Activated T-helper 1 cell treated with anti-CD3 and anti-CD28 coated beads, Interleukin-12 subunit alpha, Interleukin-12 subunit beta, Interleukin-2, Interleukin-4 antibody, amounts not matched to agents 30 ng/mL and 10 ng/mL and 1 ng/mL, durations not matched to agents 14 hours and 24 hours and 36 hours (primary cell): ENCODE measurements at places on chromosomes 6 and 20. TPM values are rescaled to one million over a fixed set of nuclear protein-coding genes. Genes with fewer than 3 reads are reported as not detected.
A peak's percentile ranks its signal among the peaks of the same experiment; 100 is the strongest.

Gene NKAIN2
- total RNA-seq, result not detected in 2 replicates

Gene LINC00237
- not detected in 2 replicates for total RNA-seq

Gene MYT1
- total RNA-seq, result not detected in 2 replicates

Gene LPIN3
- 1.1 and 1.4 TPM in 2 replicates for total RNA-seq

Gene ADTRP
- 10.6 and 13.4 TPM in 2 replicates for total RNA-seq

Gene BHLHE23
- not detected in 2 replicates for total RNA-seq

Gene KHDC1L
- not detected in 2 replicates for total RNA-seq

Gene C6orf52
- total RNA-seq, result 3.6 and 6.0 TPM in 2 replicates

Gene IRF4
- total RNA-seq, result 911 and 929 TPM in 2 replicates

- peaks cover 23% of the 10 kb centered on the region for H3K36me3 ChIP-seq
- no peaks in the 10 kb centered on the region for H3K27me3 ChIP-seq
- peaks cover 50% of the 10 kb centered on the region for H3K4me1 ChIP-seq
- peak overlapping the region; percentile 48 for H3K27ac ChIP-seq
These were observed 38.0 kb upstream of the FAM83D start for GRCh38 chr20:38888059-38888831.

DNA sequence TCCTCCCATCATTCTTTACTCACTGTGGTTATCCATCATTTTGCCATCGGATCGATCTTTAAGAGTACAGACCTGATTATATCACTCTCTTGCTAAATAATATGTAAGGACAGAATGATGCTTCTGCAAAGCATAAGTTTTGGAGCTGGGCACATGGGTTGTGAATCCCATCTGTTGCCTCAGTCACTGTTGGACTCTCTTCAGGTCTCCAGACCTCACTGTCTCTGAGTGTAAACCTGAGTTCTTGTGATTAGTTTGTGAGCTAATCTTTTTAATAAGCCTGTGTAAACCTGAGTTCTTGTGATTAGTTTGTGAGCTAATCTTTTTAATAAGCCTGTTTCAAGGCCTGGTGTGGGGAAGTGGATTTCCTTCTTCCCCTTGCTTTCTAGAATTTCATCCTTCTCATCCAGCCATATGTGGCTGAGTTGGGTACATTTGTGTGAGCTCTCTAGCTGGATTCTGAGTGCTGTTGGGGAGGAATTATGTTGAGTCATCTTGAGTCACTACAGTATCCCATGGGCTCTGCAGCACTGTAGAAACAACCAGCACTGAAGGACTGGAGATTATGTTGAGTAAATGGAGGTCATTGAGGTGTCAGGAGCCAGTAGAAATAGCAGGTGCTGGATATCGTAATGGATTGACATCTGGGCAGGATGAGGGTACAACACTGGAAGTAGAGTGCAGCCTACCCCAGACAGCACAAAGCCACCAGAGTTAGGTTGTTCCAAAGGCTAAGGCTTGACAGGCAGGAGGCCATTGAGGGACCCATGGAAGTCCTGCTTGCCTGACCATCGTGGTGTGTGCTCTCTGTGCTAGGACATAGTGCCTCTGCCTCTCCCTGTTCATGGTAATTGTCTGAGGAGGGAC is 52.4 kb downstream of the SCAND1 start:
- H3K27me3 ChIP-seq, result no peaks in the 10 kb centered on the region
- no peak for DNase-seq
- no peak overlapping the region for H3K4me3 ChIP-seq

- peaks cover 2% of the 10 kb centered on the region for H3K36me3 ChIP-seq
- H3K4me3 ChIP-seq, result peak overlapping the region; percentile 92
- H3K4me1 ChIP-seq, result peaks cover 50% of the 10 kb centered on the region
- H3K27me3 ChIP-seq, result peaks cover 6% of the 10 kb centered on the region
- no peak for DNase-seq
These were observed 9.8 kb upstream of the ELOVL5 start for GRCh38 chr6:53358440-53359094.

- peaks cover 91% of the 10 kb centered on the region for H3K4me1 ChIP-seq
- H3K27ac ChIP-seq, result peak overlapping the region; percentile 62
- DNase-seq, result no peak
- H3K4me3 ChIP-seq, result no peak overlapping the region
These were observed 506.0 kb upstream of the JARID2 start for GRCh38 chr6:14739827-14740226.

GRCh38 chr6:130396722-130397121 is 30.9 kb downstream of the TMEM200A start:
- H3K36me3 ChIP-seq, result peaks cover 8% of the 10 kb centered on the region
- peaks cover under 1% of the 10 kb centered on the region for H3K27me3 ChIP-seq
- H3K4me1 ChIP-seq, result peaks cover 11% of the 10 kb centered on the region
- peak overlapping the region; percentile 17 for H3K4me3 ChIP-seq

GRCh38 chr6:141830530-141830929 is 302.2 kb upstream of the GJE1 start:
- H3K27ac ChIP-seq, result no peak overlapping the region
- no peaks in the 10 kb centered on the region for H3K4me1 ChIP-seq
- H3K36me3 ChIP-seq, result no peaks in the 10 kb centered on the region
- no peak for DNase-seq
- H3K4me3 ChIP-seq, result no peak overlapping the region

GRCh38 chr6:17662585-17662984 is 44.1 kb downstream of the NUP153 start:
- no peak overlapping the region for H3K4me3 ChIP-seq
- H3K4me1 ChIP-seq, result peaks cover 52% of the 10 kb centered on the region
- H3K36me3 ChIP-seq, result peaks cover 61% of the 10 kb centered on the region
- DNase-seq, result no peak
- no peaks in the 10 kb centered on the region for H3K27me3 ChIP-seq

GRCh38 chr6:144106206-144106605 is 10.8 kb upstream of the SF3B5 start:
- no peak for DNase-seq
- no peaks in the 10 kb centered on the region for H3K36me3 ChIP-seq
- H3K27ac ChIP-seq, result no peak overlapping the region
- peaks cover 13% of the 10 kb centered on the region for H3K4me1 ChIP-seq
- H3K27me3 ChIP-seq, result peaks cover 7% of the 10 kb centered on the region

GRCh38 chr20:32064667-32065066 is 12.6 kb downstream of the HCK start:
- no peak for DNase-seq
- H3K4me1 ChIP-seq, result peaks cover 15% of the 10 kb centered on the region
- H3K36me3 ChIP-seq, result no peaks in the 10 kb centered on the region
- H3K4me3 ChIP-seq, result no peak overlapping the region

- H3K36me3 ChIP-seq, result no peaks in the 10 kb centered on the region
- no peaks in the 10 kb centered on the region for H3K4me1 ChIP-seq
- H3K27me3 ChIP-seq, result no peaks in the 10 kb centered on the region
- DNase-seq, result no peak
These were observed 257.2 kb upstream of the EPHA7 start for GRCh38 chr6:93676581-93676980.

- no peak overlapping the region for H3K27ac ChIP-seq
- no peak overlapping the region for H3K4me3 ChIP-seq
- peaks cover 4% of the 10 kb centered on the region for H3K4me1 ChIP-seq
- DNase-seq, result no peak
- H3K36me3 ChIP-seq, result no peaks in the 10 kb centered on the region
These were observed 182.7 kb upstream of the SALL4 start for GRCh38 chr20:51985013-51985415.

DNA sequence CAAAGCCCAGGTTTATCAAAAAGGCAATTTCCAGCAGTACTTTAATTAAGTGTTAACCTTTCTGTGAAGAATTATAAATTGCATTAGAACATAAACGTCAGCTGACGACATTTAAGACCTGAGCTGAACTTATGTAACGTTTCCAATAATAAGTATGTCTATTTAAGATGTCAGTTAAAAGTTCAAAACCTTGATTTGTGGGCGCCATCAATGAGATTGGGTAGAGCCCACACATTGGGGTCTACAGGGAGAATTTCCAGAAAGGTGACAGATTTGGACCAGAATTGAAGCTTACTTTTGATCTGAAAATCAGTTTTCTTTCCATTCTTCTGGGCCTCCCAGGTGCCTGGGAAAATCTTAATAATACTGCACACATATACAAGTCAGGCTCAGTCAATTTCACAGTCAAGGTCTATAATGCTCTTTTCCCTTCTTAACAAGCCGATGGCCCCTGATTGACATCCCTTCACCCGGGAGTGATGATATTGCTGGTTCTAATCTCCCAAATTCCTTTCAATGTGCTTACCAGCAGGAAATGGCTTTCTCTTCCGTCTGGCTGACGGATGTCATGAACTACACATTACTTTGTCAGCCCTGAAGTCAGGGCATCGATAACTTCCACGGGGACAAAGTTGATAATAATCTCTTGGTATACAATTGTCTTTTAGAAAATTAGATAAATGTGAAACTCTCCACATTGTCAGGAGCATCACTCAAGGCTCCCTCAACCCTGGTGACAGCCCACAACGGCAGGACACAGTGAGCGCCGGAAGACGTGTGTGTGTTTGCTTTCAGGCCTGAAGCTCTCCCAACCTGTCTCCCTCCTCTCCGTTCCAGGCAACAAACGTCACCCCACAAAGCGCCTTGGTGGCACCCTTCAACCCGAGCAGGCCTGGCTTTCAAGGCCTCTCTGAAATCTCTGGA is 396.5 kb upstream of the CNR1 start:
- no peaks in the 10 kb centered on the region for H3K27me3 ChIP-seq
- H3K27ac ChIP-seq, result no peak overlapping the region
- no peak for DNase-seq

- H3K4me3 ChIP-seq, result no peak overlapping the region
- H3K36me3 ChIP-seq, result peaks cover 6% of the 10 kb centered on the region
- H3K27me3 ChIP-seq, result no peaks in the 10 kb centered on the region
- H3K4me1 ChIP-seq, result peaks cover 14% of the 10 kb centered on the region
These were observed 28.1 kb downstream of the NCOA6 start for GRCh38 chr20:34797012-34797995.

GRCh38 chr6:125009578-125009977 is 47.3 kb downstream of the RNF217 start:
- no peak overlapping the region for H3K27ac ChIP-seq
- DNase-seq, result no peak
- H3K4me1 ChIP-seq, result no peaks in the 10 kb centered on the region
- H3K4me3 ChIP-seq, result no peak overlapping the region

DNA sequence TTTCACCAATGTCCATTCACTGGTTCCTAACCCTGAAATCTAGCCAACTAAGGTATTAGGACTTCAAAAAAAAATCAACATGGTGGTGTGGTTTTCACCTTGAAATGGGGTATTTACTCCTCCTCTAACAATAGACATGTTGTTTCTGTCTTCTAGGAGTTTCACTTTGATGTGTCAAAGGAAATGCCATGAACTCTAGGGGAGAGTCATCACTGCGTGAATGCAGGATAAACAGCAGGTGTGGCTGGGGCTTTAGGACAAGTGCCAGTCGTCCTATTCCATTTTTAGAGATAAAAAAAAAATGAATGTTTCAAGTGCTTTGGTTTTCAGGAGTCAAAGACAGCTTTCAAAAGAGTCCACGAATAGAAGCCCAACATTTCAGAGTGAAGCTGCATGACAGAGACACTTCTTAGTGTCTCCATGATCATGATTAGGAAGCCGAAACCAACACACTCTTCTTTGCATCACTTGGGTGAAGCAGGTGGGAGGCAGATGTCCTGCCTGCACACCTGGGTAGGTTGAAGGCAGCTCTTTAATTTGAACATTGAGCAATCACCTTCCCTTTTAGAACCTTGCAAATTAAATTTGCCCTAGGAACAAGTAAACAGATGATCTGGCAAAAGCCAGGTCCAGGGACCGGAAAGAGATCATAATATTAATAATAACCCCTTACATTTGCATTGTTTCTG is 328.5 kb upstream of the PRDM1 start:
- DNase-seq, result peak; percentile 28
- H3K36me3 ChIP-seq, result peaks cover 18% of the 10 kb centered on the region
- H3K4me3 ChIP-seq, result peak overlapping the region; percentile 64
- no peaks in the 10 kb centered on the region for H3K27me3 ChIP-seq
- peak overlapping the region; percentile 77 for H3K27ac ChIP-seq

GRCh38 chr6:159760602-159761057 is 1.2 kb upstream of the ACAT2 start:
- no peak for DNase-seq
- peaks cover 33% of the 10 kb centered on the region for H3K4me1 ChIP-seq
- no peaks in the 10 kb centered on the region for H3K27me3 ChIP-seq
- H3K36me3 ChIP-seq, result peaks cover 40% of the 10 kb centered on the region

DNA sequence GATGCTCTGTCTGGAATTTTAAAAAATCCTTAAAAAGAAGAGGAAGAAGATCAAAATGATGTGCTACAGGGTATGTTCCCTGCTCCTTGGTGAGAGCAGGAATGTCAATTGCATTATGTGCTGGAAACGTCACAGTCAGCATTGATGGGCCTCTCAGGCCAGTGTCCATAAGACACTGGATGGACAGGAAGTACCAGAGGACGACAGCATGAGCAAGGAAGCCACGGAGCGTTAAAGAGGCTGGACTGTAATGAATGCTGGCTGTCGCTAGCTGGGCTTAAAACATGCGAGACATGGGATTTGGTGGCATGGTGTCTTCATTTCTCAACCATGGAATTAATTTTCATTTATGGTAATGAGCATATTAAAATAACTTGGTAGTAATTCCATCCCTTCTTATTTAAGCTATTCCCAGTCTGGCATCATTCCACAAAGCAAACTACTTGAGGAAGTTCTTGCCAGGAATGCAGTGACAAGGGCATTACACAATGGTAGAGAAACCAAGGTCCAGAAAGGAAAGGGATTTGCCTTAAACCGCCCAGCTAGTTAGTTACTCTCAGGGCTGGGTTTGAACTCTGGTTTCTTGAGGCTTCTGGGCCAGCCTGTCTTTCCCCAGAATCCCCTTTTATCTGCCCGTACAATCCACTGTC is 166.6 kb upstream of the SOX4 start:
- no peak for DNase-seq
- H3K27me3 ChIP-seq, result peaks cover 14% of the 10 kb centered on the region
- H3K36me3 ChIP-seq, result no peaks in the 10 kb centered on the region
- no peak overlapping the region for H3K4me3 ChIP-seq
- no peaks in the 10 kb centered on the region for H3K4me1 ChIP-seq

- H3K27ac ChIP-seq, result no peak overlapping the region
- H3K4me3 ChIP-seq, result no peak overlapping the region
- H3K4me1 ChIP-seq, result no peaks in the 10 kb centered on the region
- DNase-seq, result no peak
These were observed 653.1 kb downstream of the TBC1D32 start for GRCh38 chr6:120681204-120681603.

- H3K4me3 ChIP-seq, result no peak overlapping the region
- H3K27me3 ChIP-seq, result no peaks in the 10 kb centered on the region
- peaks cover 12% of the 10 kb centered on the region for H3K4me1 ChIP-seq
- no peak overlapping the region for H3K27ac ChIP-seq
These were observed 70.6 kb upstream of the PHACTR2 start for GRCh38 chr6:143607168-143607567.
